ENCODE measurements at places on chromosomes 6 and 20. TPM values are rescaled to one million over a fixed set of nuclear protein-coding genes. Genes with fewer than 3 reads are reported as not detected.

DNA sequence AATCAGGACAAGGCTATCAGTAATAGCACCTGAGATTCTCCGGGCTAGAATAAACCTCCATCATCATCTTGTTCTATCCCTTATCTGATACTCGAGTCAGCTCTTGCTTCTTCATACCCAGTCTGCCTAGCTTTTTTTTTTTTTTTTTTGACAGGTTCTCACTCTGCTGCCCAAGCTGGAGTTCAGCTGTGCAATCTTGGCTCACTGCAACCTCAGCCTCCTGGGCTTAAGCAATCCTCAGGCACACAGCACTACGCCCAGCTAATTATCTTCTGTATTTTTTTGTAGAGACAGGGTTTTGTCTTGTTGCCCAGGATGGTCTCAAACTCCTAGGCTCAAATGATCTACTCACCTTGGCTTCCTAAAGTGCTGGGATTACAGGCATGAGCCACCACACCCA is 19.5 kb downstream of the SRSF6 start:
- DNase-seq: no peak

GRCh38 chr20:9985773-9986172 is 49.0 kb upstream of the ANKEF1 start:
- DNase-seq: no peak

DNA sequence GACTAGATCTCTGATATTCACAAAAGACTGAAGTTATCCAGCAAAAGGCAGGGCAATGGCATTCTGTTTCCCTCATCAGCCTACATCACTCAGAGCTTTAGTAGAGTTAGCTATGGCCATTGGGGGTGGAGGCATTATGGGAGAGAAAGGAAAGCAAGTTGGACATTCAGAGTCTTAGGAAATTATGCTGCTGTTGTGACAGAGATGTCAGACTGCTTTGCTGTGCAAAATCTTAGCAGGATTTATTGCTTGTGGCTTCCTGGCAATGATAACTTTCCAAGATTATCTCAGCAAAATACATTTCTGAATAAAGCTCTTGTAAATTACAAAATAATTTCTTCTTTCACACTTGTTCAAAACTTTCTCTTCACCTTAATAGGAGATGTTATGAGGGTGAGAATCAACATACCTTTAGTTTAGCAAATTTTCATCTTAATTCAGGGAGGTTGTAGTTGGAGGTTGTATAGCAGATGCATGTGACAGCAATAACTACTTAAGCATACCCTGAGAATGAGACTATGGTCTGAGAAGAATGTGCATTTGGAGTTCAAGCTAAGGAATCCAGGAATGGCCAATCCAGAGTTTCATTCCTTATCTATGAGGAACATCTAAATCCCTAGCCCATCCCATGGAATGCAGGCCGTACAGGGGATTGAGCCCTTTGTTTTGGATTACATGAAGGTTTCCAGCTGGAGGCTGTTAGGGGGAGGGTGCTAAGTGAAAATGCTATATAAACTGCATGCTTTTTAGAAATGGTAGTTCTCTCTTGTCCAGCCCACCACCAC is 179.8 kb downstream of the HAO1 start:
- no peak for DNase-seq

GRCh38 chr20:31538326-31538725 is 24.1 kb downstream of the HM13 start:
- no peak for DNase-seq

- no peak for DNase-seq
Observed at GRCh38 chr6:38146734-38147027, 327.2 kb downstream of the ZFAND3 start.

DNA sequence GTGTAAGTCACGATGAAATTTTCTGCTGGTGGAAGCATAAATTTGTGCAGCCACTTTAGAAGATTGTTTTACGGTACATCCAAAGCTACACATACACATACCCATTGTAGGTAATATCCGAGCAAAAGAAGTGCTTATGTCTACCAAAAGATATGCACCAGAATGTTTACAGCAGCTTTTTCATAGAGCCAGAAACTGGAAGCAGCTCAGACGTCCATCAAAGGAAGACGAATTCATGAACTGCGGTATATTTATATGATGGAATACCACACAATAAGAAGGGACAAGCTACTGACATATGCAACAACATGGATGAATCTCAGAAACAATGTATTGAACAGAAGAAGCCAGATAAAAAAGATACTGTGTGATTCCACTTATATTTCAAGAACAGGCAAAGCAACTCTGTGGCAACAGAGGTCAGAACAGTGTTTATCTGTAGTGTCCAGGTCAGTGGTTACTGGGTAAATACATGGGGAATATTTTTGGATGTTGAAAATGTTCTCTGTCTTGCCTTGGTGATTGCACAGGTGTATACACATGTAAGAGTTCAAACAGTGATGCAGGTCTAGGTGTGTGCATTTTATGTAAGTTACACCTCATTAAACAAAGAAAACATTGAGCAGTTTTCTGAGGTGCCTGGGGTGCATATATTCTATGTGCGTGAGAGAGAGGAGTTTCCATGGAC is 51.9 kb upstream of the EXOC2 start:
- no peak for DNase-seq

DNA sequence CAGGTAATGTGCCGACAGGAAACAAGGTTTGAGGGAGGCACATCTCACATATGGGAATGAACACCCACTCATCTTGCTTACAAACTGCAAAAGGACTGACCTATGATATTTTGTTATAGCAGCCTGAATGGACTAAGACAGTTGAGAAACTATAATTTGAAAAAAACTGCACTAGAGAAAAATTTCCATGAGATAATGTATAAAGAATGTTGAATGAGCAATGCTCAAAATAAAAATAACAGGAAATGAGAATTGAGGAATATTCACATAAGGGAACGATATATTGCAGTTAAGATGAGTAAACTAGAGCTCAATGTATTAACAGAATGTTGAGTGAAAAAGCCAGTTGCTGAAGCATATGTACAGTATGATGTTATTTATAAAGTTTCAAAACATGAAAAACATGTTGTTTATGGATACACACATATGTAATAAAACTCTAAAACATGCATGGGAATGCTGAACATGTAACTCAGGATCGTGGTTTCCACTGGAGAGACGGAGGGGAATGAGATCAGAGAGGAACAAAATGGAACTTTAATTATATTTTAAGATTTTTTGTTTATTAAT is 6.3 kb upstream of the TBC1D22B start:
- DNase-seq: no peak

- DNase-seq: no peak
Observed at GRCh38 chr20:45402946-45403345, 5.1 kb upstream of the DBNDD2 start.

DNA sequence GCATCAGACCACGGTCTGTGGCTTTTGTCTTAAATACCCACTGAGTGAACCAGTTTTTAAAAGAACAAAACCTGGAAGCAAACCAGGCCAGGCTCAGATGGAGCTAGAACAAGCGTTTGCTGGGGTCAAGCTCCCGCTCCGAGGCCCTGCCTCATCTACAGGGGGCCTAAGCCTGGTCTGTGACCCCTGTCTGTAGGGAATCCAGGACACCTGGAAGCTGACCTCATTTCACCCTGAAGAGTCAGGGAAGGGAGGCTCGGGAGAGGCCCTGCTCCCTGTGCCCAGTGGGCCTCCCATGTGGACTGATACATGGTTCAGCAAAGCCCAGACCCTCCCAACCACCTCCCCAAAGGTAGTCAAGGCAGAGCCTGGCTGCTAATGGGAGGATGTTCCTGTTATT is 26.8 kb upstream of the DLGAP4 start:
- no peak for DNase-seq

DNA sequence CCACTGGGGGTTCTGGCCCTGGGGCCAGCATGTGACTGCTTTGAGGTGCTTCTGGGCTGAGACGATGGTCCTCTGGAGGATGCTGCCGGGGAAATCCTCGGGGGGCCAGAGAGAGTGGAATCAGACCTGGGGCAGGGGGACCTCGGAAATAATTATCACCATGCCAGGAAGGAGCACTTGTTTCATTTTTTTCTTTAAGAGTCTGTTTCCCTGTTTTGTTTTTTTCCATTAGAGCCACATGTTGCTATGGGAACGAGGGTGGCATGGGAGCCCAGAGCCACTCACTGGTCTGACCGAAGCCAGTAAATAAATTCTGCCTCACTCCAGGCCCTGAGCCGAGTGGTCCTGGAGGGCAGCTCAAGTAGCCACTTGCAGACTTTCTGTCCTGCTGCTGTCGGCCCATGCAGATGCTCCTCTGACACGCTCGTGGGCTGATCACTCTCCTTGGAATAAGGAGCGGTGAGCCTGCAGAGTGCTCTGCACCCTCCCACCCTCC is 365.1 kb downstream of the ZFAND3 start:
- no peak for DNase-seq

DNA sequence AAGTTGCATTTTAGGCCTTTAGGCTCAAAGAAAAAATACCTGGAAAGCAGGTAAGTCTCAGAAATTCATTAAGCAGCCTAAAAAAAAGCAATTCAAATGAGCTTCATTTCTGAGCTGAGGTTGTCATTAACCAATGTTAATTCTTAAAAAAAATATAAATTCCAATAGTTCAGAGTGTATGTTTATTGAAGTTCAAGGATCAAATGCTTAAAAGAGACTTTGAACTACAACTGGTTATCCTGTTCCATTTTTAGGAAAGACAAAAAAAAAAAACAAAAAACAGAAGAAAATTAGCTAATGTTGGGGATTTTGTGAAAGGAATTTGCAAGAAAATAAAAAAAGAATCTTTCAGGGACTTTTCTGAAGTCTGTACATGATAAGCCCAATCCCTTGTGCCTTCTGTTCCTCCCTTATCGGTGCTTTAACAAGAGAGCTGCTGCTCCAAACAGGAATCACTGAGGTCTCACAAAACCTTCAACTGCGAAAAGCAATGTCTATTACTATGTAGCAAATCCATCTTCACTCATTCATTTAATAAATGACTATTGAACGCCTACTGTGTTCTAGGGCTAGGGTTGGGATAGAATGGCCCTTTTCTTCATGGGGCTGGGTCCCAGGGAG is 90.3 kb downstream of the FOXF2 start:
- DNase-seq: no peak

- DNase-seq: no peak
Observed at GRCh38 chr6:55994531-55994930, 119.1 kb upstream of the BMP5 start.

- peak; percentile 42 for DNase-seq
Observed at GRCh38 chr6:7617801-7618764, 28.1 kb downstream of the SNRNP48 start.

DNA sequence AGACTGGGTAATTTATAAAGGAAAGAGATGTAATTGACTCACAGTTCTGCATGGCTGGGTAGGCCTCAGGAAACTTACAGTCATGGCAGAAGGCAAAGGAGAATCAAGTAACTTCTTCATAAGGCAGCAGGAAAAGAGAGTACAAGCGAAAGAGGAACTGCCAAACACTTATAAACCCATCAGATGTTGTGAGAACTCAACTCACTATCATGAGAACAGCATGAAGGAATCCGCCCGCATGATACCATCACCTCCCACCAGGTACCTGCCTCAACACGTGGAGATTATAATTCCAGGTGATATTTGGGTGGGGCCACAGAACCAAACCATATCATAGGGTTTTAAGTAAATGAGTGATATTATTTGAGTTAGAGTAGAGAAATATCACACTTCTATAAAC is 189.3 kb downstream of the TSHZ2 start:
- DNase-seq: no peak

DNA sequence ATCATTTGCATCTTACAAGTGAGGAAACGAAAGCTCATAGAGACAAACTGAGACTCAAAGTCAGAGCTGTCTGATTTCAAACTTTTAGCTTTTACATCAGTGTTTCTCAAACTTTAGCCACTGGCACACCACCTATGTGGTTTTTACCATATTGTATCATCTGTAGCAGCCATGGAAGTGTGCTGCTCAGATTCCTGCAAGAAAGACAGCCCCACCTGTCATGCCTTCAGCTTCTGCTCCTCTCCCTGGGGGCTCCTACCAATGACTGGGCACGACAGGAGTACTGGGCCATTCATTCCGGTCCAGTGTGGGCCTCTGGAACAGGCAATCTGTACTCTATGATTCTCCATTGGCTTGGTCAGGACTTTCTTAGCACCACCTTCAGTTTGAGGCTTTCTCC is 87.0 kb downstream of the BCAS1 start:
- no peak for DNase-seq

- peak; percentile 69 for DNase-seq
Observed at GRCh38 chr6:6683969-6684833, 95.7 kb downstream of the LY86 start.

GRCh38 chr20:56247954-56248782 is at the start of gene MC3R:
TSS of gene MC3R (plus strand) at chr20:56248732. CDS start at chr20:56248844, 112 bp downstream.
- peak; percentile 71 for DNase-seq

- DNase-seq: no peak
Observed at GRCh38 chr20:19598117-19598850, 159.8 kb upstream of the RIN2 start.

DNA sequence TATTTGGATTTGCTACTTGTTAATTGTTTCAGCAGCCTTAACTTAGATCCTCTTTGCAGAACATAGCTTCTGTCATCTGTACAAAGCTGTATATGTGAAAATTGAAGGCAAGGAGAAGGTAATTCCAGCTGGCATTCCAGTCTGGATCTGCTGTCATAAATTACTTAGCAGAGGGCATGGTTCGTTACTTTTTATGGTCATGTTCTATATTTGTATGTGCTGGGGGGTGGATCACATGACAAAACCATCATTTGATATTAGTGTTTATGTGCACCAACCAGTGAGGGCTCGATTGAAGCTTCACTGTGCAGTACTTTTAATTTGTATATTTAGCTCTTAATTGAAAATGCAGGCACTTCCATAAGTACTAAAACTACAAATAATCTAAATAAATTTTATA is 80.2 kb downstream of the CAP2 start:
- no peak for DNase-seq

DNA sequence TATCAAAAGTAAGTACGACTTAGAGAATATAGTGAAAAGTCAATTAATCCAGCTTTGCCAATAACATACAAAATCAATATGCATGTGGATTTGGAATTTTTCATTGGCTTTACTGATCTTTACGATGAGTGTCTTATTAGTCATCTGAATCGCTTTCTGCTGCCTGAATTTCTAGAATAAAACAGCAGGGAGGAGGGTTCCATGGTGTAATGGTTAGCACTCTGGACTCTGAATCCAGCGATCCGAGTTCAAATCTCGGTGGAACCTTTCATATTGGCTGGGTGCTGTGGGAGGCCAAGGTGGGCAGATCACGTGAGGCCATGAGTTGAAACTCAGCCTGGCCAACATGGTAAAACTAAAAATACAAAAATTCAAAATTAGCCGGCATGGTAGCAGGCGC is 448.8 kb downstream of the RNF144B start:
- DNase-seq: no peak

The GPR63 gene
- total RNA-seq: 1.2 TPM

The CDK19 gene
- 15.7 TPM for total RNA-seq

The SAMD5 gene
- total RNA-seq: not detected

The CDS2 gene
- 34.3 TPM for total RNA-seq

The TMEM74B gene
- 1.5 TPM for total RNA-seq

The PRDM13 gene
- total RNA-seq: not detected

The DACT2 gene
- 0.39 TPM for total RNA-seq

The TMEM244 gene
- not detected for total RNA-seq

The CRISP3 gene
- not detected for total RNA-seq

The NKX2-2 gene
- total RNA-seq: not detected

The LINC00237 gene
- total RNA-seq: not detected

The MAP7 gene
- 3.1 TPM for total RNA-seq
